Activated naive CD4-positive, alpha-beta T cell (primary cell): ENCODE measurements at places on chromosomes 2 and 18.

DNA sequence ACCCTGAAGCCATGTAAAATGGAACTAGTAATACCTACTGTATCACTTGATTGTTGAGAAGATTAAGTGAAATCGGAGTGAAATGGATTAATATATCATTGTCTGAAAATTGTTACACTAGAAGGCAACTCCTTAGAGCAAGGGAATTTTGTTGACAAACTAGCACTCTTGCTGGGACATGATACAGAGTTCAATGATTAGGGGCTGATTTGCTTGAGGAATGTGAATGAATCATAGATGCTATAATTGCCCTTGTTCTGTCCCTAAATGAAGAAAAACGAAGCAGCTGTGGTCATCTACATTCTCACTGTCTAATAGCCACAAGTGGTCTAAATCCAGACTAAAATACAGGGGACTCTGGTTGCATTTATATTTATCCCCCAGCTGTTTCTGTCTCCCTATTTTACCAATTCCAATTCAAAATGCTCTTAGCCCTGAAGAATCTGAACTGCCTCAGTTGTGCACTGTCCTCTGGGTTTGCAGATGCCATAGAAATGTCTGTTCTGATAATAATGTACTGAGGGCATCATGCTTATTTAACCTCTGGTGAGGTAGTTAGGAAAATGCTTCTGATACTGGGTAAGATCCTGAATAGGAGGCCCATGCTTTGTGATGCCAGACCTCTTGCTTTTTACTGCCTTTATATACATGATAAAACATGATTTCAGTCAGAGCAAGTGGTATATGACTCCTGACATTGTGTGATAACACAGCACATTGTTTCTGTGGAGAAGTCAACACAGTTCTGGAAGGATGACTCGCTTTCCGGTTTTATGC, 382.1 kb downstream of the NRXN1 start:
- no peak for DNase-seq

GRCh38 chr2:10931710-10932255, 20.0 kb downstream of the KCNF1 start:
- DNase-seq = no peak

DNA sequence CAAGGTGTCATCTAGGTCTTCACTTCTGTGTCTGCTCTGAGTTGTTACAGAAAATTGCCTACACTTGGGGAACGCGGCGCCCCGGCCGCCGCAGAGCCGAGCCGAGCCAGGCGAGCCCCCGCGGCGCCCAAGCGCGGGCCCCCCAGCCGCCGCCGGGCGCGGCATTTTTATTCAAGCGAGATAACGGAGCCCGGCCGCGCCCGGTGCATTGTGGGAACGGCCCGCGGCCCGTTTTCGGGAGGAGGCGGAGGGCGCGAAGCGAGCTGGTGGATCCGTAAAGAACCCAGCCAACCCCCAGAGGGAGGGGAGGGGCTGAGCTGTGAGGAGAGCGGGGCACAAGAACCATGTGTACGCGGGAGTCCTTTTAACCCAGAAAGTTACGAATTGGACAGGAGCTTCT, 191.8 kb downstream of the FTCDNL1 start:
- no peak for DNase-seq

DNA sequence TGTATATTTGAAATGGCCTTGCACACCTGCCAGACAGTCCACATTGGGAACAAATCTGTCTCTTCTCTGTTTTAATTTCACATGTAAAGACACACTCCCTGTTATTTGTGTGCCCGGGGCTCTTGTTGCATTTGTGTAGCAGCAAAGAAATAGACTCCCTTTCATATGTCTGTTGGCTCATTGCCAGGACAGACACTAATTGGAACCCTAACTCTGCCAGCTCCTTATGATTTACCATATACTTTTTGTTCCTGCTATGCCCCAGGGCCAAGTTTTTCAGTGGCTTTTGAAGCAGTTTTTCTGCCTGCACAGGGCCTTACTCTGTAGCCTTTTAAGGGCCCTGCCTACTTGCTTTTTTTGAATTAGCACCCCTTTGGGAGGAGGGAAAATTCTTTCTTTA, 396.9 kb downstream of the DLGAP1 start:
- no peak for DNase-seq

- no peak for DNase-seq
These were observed 4.4 kb downstream of the MYL1 start for GRCh38 chr2:210310550-210310949.

DNA sequence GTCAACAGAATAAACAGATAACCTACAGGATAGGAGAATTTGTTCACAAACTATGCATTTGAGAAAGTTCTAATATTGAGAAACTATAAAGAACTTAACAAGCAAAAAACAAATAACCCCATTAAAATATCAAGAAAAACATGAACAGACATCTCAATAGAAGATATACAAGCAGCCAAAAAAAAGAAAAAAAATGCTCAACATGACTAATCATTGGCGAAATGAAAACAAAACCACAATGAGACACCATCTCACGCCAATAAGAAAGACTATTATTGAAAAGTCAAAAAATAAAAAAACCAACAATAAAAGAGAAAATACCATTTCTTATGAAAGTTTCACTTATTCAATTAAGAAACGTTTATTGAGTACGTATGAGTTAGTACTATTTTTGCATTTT, 800.5 kb downstream of the CBLN2 start:
- no peak for DNase-seq

GRCh38 chr2:169511818-169512217, 2.3 kb downstream of the KLHL41 start:
- no peak for DNase-seq

DNA sequence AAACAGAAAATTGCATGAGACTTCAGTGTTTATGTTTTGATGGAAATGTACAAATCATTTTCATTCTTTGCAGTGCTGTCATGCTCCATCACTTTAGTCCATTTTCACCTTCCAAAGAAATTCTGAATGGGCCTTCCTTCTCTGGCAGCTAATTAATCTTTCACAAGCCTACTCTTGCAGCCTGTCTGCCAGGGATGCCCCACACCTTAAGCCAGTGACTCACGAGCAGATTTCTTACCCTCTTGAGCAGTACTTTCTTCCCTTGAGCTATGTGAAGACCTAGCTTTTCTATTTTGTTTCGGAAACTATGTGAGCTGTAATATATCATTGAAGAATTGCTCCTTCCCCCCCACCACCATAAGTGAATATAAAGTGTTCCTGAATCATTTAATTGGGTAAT, 404.3 kb upstream of the VWC2L start:
- DNase-seq = no peak

DNA sequence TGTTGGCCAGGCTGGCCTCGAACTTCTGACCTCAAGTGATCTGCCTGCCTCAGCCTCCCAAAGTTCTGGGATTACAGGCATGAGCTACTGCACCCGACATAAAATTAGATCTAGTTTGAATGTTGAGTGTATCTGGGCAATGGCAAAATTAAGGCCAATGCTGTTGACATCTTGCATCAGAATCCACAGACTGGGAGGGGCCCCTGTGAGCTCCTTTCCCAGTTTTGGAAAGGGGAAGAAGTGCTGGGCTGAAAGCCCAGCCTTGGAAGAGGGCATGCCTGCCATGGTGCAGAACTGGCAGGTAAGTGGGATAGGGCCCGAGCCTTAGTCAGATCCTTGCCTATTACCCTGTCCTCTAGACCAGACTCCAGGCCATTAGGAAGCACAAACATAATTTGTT, 4.5 kb upstream of the MYOM1 start:
- DNase-seq = no peak

DNA sequence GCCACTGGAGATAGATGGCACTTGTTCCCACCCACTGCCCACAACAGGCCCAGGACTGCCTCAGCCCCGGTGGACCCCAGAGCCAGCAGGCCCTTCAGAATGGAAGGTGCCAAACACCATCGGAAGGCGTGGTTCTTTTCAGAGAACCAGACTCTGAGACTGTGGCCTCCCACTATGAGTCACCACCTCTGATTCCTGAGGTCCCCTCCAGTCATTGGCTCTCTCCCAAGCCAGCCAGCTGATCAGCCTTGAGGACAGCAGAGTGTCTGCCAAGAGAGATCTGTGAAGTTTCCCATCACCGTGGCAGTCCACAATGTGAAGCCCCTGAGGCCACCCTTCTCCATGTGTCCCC, 10.4 kb upstream of the MAP3K2 start:
- DNase-seq = no peak

GRCh38 chr18:44685296-44685695, 4.6 kb downstream of the SETBP1 start:
- DNase-seq = no peak

- DNase-seq = no peak
These were observed 859.3 kb downstream of the BCL11A start for GRCh38 chr2:59694176-59694575.
